ENCODE measurements at places on chromosomes 5 and 9. TPM values are rescaled to one million over a fixed set of nuclear protein-coding genes. Genes with fewer than 3 reads are reported as not detected.

MYMK gene
- total RNA-seq = not detected

CDH12 gene
- not detected for total RNA-seq

GABRA6 gene
- total RNA-seq = not detected

SHOC1 gene
- total RNA-seq = not detected

INSL4 gene
- not detected for total RNA-seq

TPPP gene
- total RNA-seq = not detected

FOXD4L6 gene
- not detected for total RNA-seq

ACER2 gene
- 2.4 TPM for total RNA-seq

CNTLN gene
- 1.6 TPM for total RNA-seq

IGIP gene
- 3.9 TPM for total RNA-seq

SET gene
- 448 TPM for total RNA-seq

MORN5 gene
- total RNA-seq = not detected

FOXD4 gene
- total RNA-seq = 0.20 TPM

PCSK5 gene
- total RNA-seq = 7.1 TPM

NXNL2 gene
- not detected for total RNA-seq

ANKRD33B gene
- 13.3 TPM for total RNA-seq

MARCOL gene
- total RNA-seq = not detected

LCN9 gene
- not detected for total RNA-seq

PTGER4 gene
- 85.1 TPM for total RNA-seq

MSMP gene
- total RNA-seq = not detected

SLC26A2 gene
- total RNA-seq = 11.1 TPM

C6 gene
- not detected for total RNA-seq

EQTN gene
- total RNA-seq = not detected

SLC45A2 gene
- 0.34 TPM for total RNA-seq

MEF2C gene
- 0.32 TPM for total RNA-seq

EMB gene
- 169 TPM for total RNA-seq

SMIM15 gene
- 50.8 TPM for total RNA-seq

HMHB1 gene
- total RNA-seq = not detected

PCDHGC4 gene
- total RNA-seq = 0.37 TPM

NRARP gene
- total RNA-seq = 1.5 TPM

RASEF gene
- total RNA-seq = not detected
